LHCN-M2 (cell line): ENCODE measurements at places on chromosomes 12 and 14. TPM values are rescaled to one million over a fixed set of nuclear protein-coding genes. Genes with fewer than 3 reads are reported as not detected.

GRCh38 chr14:102461490-102462338 lies 47.9 kb downstream of the ANKRD9 start:
- DNase-seq: peak; percentile 25

GRCh38 chr12:56947633-56948456 lies 9.6 kb downstream of the RDH16 start:
- peak; percentile 11 for DNase-seq

Gene SLC25A47
- total RNA-seq: not detected in 2 replicates

Gene GUCY2C
- total RNA-seq: not detected in 2 replicates

DNA sequence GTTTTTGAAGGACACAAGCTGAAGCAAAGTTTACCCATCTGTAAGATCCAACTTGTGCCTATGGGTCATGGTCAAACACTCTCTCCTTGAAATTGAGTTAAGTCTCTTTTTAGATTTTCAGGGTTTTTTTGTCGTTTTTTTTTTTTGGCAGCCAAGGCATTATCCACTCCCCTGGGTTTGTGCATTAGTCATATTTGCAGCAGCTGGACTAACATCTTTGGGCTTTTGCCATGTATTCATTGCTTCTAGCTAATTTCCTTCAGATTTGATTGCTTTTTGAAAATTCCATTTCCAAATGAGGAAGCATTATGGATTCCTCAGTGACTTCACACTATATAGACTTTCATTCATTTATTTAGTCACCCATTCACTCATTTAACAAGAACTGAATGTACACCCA lies 80.3 kb upstream of the SRRM4 start:
- peak; percentile 1 for DNase-seq

- no peak for DNase-seq
Observed at GRCh38 chr14:32186248-32186647, 15.6 kb upstream of the RNU6-7 start.

Gene TC2N
- 0.19 TPM in 1 of 2 replicates, not detected in the other for total RNA-seq

DNA sequence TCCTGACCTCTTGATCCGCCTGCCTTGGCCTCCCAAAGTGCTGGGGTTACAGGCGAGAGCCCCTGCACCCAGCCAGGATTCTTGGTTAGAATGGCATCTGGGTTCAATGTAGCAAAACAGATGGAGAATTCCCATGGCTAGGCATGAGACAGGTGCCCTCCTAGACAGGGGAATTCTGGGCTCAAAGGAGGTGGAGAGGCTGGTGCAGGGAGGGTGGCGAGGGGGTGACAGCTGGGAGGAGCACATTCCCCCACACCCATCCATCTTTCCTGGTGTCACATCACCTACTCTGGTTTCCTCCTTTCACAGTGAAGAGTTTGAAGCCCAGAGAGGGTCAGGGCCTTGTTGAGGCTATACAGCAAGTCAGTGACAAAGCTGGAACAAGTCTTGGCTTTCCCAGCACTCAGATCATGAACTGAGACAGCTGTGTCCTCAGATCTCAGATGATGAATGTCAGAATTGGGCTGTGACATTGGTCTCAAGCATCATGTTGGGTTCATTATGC lies 2.8 kb downstream of the SERPINA1 start:
- DNase-seq: no peak

DNA sequence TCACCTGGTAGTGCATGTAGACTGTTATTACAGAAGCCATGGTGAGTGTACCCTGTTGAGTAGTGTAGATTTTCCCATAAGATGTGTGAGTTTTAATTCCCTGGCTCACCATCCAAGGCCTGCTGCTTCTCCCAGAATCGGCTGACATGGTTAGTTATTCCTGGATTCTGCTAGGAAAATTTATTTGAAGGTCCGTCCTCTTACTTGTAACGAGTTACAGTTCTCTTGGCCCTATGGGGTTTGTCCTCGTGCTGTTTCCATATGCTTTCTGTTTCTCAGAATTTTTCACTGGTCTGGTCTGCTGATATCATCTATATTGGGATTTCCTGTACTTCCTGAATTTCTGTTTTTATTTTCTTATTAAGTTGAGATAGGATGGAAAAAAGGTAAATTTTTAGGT lies 423.3 kb upstream of the RGS6 start:
- no peak for DNase-seq

Gene FOXM1
- total RNA-seq: 63.0 and 81.3 TPM in 2 replicates

Gene RAB15
- total RNA-seq: 17.6 and 23.1 TPM in 2 replicates

GRCh38 chr14:32571995-32572866 lies 243.1 kb downstream of the AKAP6 start:
- DNase-seq: no peak

GRCh38 chr12:103268831-103269514 lies 226.8 kb downstream of the C12orf42 start:
- DNase-seq: no peak

Gene KCNMB4
- total RNA-seq: 0.75 and 0.90 TPM in 2 replicates

Gene OTX2
- not detected in 2 replicates for total RNA-seq

DNA sequence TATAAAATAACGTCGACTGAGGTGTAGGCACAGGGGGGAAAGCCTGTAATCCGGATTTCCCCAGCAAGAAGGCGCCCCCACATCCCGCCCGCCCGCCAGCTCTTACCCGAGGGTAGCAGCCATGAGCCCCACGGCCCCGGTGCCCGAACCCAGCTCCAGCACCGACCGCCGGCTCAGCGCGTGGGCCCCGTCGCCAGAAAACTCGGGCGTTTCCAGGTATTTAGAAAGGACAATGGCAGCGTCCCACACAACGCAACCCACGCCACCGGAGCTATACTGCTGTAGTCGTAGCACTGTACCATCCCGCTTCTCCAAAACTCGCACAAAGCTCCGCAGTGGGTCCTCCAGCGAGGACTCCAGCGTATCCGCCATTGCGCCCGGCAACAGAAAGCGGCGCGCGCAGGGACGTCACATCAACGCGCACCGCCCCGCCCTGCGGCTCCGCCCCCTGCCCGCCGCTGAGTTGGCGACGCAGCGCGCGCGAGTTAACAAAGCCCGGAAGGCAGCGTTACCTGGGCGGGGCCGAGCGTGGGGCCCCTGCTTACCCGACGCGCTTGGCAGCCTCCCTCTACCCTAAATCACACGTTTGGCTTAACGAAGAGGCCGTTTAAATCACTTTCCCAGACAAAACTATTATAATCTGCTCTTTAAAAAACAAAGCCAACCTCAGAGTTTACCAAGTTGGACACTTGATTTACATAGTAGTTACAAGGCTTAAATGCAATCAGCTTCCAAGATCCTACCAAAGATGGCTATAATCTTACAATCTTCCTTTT lies at the start of gene VCPKMT:
VCPKMT (minus strand) TSS at position 392 of the 776 bp plus-strand sequence; CDS start at position 372, 20 bp downstream.
- peak; percentile 90 for DNase-seq

DNA sequence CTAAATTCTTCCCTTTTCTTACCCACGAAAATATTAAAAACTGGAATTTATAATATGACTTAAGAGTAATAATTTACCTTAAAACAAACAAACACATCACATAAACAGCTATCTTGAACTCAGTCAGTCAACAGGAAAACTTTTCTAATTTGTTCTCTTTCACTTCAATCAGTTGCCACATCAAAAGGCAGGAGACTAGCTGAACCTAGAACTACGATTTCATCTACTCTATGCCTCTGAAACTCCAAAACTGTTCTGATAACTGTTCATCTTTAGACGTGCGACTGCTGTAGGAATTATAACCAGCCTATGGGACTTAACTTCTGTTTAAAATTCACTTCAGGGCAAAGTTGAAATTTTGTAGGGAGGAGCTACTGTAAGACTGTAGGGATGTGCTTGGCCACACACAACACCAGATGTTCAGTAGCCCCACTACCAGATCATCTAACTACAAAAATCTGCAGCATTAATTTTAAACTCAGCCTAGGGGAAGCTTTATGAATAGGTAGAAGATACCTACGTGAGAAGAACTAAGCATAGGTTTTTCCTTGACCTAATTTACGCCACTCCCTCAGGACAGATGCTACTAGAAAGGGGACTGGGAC lies 7.6 kb upstream of the RAD51AP1 start:
- DNase-seq: no peak

Gene NUBPL
- total RNA-seq: 12.0 and 15.9 TPM in 2 replicates

GRCh38 chr12:112870267-112870980 lies 36.3 kb upstream of the OAS1 start:
- DNase-seq: no peak

GRCh38 chr12:118312578-118312977 lies 60.1 kb downstream of the TAOK3 start:
- peak; percentile 54 for DNase-seq

GRCh38 chr12:10363914-10364814 lies 25.7 kb downstream of the KLRK1 start:
- DNase-seq: peak; percentile 76
